ENCODE measurements at places on chromosomes 5 and 9. TPM values are rescaled to one million over a fixed set of nuclear protein-coding genes. Genes with fewer than 3 reads are reported as not detected.

DNA sequence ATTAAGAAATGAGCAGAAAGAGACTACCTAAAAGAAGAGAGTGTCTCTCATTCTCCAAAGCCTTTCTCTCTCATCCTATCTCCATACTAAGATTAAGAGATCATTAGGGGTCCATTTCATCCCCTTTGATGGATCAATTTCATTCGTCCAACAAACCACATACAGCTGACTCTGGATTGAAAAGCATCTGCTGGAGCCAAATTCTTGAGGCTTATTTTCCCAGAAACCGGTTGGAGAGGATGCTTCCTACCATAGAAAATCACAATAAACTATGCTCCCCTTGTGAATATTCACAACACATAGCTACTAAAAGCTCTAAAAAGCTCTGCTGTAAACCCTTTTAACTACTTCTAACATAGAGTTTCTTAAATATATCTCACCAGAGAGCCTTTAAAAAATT lies 755.0 kb upstream of the ZNF608 start:
- DNase-seq: no peak

- DNase-seq: peak; percentile 67
Observed at GRCh38 chr5:132227485-132228240, at the start of gene P4HA2. Gene P4HA2 (minus strand): TSS chr5:132227853. CDS start chr5:132218626, 9,227 bp downstream.

DNA sequence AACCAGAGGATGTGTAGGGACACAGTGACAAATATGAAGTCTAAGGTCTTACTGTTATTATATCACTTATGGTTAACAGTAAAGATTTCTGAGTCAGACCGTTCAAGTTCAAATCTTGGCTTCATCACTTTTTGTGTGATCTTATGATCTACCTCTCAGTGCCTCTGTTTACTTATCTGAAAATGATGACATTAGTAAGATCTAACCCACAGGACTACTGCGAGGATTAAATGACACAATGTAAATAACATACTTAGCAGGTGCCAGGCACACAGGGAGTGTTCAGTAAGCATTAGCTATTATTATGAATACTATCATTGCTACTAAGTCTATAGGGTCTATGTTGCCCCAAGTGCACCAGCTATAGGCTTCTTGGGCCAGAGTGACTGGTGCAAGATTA lies 2.0 kb downstream of the IRF1 start:
- no peak for DNase-seq

BAAT gene
- not detected for total RNA-seq

HIGD2A gene
- total RNA-seq: 88.3 TPM

DNA sequence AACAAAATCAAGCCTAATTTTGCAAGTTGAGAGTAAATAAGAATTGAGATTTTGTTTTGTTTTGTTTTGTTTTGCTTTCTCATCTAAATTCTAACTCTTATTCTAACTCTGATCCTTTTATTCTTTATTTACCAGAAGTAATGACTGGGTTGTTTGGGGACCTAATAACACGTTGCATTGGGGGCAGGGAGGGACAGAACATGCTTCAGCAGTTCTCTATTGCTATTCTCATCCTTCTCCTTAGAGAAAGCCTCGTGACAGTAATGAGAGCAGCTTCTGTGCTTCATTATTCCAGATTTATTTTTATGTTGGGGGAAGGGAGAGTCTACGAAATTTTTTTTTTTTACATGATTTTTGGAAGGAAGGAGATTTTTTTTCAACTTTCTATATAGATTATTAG lies 21.1 kb downstream of the CPEB4 start:
- no peak for DNase-seq

MLANA gene
- not detected for total RNA-seq

KIF20A gene
- total RNA-seq: 10.3 TPM

- no peak for DNase-seq
Observed at GRCh38 chr9:86181379-86182315, 77.8 kb downstream of the C9orf153 start.

DNA sequence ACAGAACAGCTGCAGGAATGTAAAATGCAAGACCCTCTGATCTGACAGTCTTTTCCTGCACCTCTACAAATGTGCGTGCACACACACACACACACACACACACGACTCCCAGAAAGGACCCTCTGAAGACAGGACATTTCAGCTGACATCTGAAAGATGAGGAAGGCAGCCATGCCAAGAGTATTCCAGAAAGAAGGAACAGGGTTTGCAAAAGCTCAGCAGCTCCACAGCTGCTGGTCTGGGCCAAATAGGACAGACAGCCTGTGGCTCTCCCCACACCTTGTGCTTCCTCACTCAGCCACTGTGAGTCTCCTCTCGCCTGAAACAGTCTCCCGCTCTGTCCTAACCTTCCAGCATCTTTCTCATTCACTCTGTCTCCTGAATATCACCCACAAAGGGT lies 189.0 kb downstream of the PALM2AKAP2 start:
- peak; percentile 18 for DNase-seq

DNA sequence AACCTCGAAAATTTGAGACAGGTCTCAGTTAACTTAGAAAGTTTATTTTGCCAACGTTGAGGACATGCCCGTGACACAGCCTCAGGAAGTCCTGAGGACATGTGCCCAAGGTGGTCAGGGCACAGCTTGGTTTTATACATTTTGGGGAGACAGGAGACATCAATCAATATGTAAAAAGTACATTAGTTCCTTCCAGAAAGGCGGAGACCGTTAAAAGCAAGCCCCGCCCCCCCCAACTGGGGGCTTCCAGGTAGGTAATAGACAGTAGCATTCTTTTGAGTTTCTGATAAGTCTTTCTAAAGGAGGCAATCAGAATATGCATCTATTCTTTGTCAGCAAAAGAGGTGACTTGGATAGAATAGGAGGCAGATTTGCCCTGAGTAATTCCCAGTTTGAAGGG lies 599 bp upstream of the MOCS2 start:
- no peak for DNase-seq

DNA sequence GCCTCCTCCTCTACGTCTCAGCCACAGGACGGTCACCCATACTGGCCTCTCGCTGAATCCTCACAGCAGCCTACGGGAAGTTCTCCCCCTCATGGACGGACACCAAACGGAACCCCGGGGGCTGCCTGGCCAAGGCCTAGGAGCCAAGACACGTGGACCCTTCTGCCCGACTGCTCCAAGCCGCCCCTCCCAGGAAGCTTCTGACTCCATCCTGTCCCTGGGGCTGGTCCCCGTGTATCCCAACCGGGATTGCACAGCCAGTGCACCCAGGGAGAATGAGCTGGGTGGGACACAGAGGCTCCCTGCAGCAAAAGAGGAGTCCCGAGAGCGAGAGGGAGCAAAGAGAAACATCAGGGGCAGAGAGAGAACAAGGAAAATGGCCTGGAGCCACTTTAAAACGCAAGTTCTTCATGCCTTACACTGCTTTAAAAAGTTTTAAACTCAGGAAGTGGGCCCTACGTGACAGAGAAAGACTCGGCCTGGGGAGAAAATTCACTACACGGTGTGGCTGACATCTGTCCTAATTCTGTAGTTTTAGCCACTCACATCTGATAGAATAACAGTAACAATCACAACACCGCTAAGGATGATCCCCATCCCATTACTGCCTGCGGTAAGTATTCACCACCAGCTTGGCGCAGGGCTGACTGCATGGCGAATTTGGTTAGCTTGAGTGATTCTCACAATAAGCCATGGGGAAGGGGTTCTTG lies 3.0 kb downstream of the FAM78A start:
- no peak for DNase-seq
